Esophagus muscularis mucosa (tissue), 4 donors: ENCODE measurements at places on chromosomes 1 and 21. TPM values are rescaled to one million over a fixed set of nuclear protein-coding genes. Genes with fewer than 3 reads are reported as not detected.
A peak's percentile ranks its signal among the peaks of the same experiment; 100 is the strongest.

- no peak for DNase-seq
Observed at GRCh38 chr1:213003256-213003655, 12.4 kb downstream of the ANGEL2 start.

DNA sequence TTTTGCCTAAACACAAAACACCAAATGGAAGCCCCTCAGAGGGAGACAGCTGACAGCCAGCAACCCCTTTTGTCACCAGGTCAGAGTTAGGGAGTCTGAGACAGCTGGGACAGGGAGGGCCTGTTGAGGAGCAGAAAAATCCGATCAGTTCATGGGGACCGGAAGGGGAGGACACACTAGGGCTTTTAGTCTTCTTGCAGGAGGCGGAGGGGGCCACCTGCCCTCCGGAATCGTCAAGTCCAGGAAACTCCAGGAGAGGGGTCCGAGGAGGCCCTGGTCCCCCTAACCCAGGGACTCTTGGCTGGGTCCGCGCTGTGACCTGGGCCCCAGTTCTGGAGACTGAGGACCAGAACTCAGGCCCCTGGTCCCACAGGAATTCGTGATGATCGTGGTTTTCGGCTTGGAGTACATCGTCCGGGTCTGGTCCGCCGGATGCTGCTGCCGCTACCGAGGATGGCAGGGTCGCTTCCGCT, 34.2 kb downstream of the KCNQ4 start:
- DNase-seq = no peak

- DNase-seq = no peak
Observed at GRCh38 chr1:28301368-28302174, 27.3 kb upstream of the MED18 start.

DNA sequence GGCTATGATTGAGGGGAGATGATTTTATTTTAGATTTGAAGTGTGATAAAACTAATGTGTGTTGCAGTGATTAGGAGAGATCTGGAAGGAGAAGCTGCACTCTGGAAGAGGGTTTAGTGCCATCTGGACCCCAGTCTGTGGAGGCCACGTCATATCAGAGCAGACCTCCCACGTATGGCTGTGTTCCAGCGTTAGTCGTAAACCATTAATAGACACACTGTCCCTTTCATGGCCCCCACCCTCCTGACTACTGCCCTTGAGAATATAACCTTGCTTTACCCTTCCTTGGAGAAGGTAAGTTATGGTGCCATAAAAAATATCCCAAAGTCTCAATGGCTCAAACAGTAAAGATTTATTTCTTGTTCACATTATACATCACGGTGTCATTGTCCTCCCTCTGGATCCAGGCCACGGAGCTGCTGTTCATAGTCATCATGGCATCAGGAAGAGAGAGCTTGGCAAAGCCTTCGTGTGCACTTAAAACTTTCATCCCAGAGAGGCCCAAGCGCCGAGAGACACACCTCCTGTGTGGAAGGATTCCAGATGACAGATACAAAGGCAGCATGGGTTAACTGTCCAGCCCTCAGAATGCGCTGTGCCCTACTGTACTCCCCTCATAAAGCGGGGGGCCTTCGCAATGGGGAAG, 33.2 kb downstream of the RHOU start:
- DNase-seq = no peak

- DNase-seq = no peak
Observed at GRCh38 chr1:1215881-1216605, 2.1 kb upstream of the TNFRSF4 start.

DNA sequence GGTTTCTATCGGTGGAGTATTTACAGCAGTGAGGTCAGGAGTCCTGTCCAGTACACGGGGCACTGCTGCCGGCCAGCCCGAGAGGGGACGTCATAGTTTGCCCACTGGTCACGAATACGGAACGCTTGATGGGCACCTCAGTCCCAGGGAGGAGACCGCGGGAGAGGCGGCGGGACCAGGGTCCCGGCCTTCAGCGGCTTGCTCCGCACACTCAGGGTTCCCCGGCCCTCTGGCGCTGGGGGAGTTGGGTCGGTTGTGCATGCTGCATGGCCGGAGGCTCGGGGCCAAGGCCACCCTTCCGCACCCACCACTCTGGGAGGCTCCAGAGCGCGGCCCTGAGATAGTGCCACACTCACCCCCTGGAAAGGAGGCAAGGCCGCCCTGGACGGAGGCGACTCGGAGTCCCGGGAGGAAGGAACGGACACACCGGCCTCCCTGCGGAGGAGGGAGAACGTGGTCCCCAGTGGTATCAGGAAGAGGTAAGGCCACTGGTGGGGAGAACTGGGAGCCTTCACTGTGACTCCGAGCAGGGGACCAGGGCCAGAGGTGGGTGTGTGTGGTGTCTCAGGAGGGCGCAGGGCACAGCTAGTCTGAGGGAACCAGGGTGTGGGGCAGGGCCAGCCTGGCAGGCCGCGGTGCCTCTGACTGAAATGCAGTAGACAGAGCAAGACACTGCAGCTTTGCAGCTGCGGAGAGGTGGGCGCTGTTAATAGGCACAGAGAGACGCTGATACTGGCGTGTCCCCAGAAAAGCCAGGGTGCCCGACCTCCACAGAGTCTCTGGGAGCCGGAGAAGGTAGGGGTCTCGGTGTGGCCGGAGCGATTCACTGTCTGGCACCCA, 28.6 kb upstream of the PRSS38 start:
- DNase-seq = peak; percentile 81

DNA sequence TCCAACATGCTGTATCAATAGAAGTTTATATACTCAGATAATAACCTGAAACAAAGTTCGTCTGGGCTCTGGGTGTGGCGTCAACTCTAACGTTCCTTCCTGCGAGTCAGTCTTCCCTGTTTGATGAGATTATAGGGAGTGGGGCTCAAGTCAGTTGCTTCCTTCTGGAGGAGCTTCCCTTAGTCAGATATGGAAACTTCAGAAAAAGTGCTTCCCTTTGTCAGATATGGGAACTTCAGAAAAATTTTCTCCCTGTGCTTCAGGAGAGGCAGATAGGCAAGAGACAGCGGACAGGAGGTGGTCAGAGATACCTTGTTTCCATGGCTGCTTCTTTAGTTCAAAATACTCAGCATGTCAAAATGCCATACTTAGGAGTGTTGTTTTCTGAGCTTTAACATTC, 51.1 kb upstream of the PRDX6 start:
- DNase-seq = no peak

DNA sequence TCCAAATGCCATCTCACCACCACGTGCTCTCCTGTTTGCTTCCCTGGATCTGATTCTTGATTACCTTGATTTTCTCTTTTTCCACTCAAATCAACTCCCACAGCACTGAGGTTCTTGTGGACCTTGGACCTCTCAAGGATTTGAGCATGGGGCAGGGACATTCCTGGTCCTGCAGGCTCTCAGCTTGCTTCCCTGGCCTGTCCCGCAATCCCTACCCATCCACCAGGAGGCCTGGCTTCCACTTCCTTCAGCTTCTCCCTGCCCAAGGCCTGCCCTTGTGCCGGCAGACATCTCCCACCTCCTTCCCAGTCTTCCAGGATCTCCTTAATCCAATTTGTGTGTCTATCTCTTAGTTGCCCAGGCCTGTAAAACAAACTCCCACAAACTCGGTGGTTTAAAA, 21.6 kb downstream of the PLA2G2A start:
- no peak for DNase-seq

DNA sequence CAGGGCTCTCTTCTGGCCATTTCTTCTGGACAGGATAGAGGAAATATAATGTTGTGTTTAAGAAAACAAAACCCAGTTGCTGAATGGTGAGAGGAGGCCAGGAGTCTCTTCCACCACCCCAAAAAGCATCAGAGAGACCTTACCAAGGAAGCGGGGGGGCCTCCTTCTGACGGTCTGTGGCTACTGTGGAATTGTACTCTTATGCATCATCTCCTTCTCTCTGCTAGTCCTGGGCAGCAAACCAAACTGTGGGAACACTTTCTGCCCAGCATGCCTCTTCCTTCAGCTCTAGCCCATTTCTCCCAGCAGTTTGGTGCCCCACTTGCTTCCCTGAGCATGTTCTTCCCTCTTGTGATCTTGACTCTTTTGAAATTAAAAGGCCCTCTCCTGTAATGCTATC, 157.7 kb downstream of the HHIPL2 start:
- DNase-seq = no peak

DNA sequence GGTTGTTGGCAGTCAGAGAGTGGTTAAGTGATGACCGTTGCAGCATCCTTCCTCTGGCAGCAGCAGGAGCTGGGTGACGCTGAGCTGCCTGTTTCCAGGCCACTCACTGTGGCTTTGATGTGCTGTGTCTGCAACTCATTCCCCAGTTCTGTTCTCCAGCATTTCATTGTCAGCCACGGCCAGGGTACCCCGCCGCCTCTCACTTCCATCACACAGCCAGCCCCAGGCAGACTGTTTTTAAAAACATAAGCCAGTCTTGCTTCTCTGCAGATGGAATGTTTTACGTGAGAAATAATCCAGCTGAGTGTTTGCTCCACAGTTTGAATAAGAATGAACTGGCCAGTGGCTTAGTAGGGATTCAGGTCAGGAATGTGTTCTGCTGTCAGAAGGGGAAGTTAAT, 21.5 kb upstream of the ST6GALNAC3 start:
- DNase-seq = no peak

DNA sequence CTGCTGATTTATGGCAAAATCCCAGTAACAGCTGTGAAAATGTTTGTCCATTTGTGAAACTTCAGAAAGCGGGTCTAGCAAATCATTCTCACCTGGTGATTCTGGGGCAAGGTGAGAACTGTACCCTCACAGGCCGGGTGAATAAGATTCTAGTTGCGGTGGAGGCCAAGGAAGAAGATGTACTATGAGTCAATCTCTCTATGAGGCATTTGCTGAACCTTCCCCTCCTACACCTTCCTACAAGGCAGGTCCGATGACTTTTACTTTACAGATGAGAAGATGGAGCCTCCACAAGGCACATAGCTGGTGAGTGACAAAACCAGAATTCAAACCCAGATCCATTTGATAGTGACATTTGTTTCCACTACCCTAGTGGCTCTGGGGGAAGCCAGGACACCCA, 72.7 kb downstream of the BACH1 start:
- no peak for DNase-seq

- no peak for DNase-seq
Observed at GRCh38 chr1:47431534-47431933, 6.3 kb upstream of the FOXD2 start.

DNA sequence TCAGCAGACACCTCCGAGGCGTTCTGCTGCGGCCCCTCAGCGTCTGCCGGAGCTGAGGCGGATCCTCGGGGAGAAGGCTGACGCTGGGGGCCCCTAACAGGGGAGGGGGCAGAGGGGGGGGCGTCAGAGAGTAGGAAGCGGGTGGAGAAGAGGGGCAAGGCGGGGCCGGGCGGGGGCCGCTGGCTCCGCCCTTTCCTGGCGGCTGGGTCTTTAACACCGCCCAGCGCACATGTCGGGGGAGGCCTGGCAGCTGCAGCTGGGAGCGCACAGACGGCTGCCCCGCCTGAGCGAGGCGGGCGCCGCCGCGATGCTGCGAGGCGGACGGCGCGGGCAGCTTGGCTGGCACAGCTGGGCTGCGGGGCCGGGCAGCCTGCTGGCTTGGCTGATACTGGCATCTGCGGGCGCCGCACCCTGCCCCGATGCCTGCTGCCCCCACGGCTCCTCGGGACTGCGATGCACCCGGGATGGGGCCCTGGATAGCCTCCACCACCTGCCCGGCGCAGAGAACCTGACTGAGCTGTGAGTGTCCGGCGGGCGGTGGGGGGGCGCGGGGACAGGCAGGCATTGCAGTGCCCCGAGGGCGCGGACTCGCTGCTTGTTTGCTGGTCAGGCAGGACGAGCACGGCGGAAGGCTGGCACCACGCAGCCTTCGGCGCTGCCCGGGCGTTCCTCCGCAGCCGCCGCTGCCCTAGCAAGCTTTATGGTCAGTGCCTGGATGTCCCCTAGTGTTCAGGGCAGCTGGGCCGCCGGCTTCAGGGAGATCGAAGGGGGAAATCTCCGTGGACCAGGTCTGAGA, at the start of gene NTRK1:
TSS of gene NTRK1 (plus strand) at position 238 of the 796 bp plus-strand sequence. CDS start at position 308, 70 bp downstream.
- DNase-seq = no peak

GRCh38 chr21:36704958-36705678, 6.2 kb downstream of the SIM2 start:
- DNase-seq = no peak

Gene NPR1
- total RNA-seq = 47.2 TPM

Gene FAM43B
- 4.2 TPM for total RNA-seq

Gene PEA15
- total RNA-seq = 286 TPM
